ENCODE measurements at places on chromosomes 1 and 21. TPM values are rescaled to one million over a fixed set of nuclear protein-coding genes. Genes with fewer than 3 reads are reported as not detected.

NECAP2 gene
- 49.0 TPM for total RNA-seq

DNAJC28 gene
- total RNA-seq, result 1.2 TPM

CLEC20A gene
- not detected for total RNA-seq

SLFNL1 gene
- 1.6 TPM for total RNA-seq

MFAP2 gene
- 9.3 TPM for total RNA-seq

SEC16B gene
- 0.56 TPM for total RNA-seq

DCST2 gene
- total RNA-seq, result 0.36 TPM

B4GALT2 gene
- total RNA-seq, result 20.3 TPM

FCRL2 gene
- total RNA-seq, result 0.56 TPM

ATP1A1 gene
- 296 TPM for total RNA-seq

IL22RA1 gene
- total RNA-seq, result 0.31 TPM

FABP3 gene
- 4.9 TPM for total RNA-seq

TBX19 gene
- total RNA-seq, result 1.3 TPM

AKNAD1 gene
- 0.84 TPM for total RNA-seq

PEX11B gene
- total RNA-seq, result 17.2 TPM

- DNase-seq, result no peak
Measured at GRCh38 chr1:202225131-202225530, 31.5 kb downstream of the LGR6 start.

- no peak for DNase-seq
Measured at GRCh38 chr1:248585266-248585665, 10.7 kb upstream of the OR2T34 start.

DNA sequence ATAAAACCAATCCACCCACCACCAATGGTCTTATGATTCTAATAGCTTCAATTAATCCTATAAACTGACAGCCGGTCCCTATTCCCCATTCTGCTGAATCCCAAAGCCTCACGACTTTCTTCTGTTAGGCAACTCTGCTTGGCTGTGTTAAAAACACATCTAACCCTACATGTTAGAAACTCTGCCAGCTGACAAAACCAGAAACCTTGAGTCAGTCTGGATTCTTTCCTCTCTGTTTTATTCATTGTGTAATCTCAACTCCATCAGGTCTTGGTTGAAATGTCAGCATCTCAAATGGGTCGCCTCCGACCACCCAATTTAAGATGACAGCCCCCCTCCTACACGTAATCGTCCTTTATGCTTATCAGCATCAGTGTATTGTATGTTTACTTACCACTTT, 312.1 kb downstream of the DISC1 start:
- DNase-seq, result no peak

- DNase-seq, result no peak
Measured at GRCh38 chr1:175481126-175482070, 262.0 kb downstream of the TNR start.

- no peak for DNase-seq
Measured at GRCh38 chr1:19239876-19240275, 11.4 kb downstream of the EMC1 start.

DNA sequence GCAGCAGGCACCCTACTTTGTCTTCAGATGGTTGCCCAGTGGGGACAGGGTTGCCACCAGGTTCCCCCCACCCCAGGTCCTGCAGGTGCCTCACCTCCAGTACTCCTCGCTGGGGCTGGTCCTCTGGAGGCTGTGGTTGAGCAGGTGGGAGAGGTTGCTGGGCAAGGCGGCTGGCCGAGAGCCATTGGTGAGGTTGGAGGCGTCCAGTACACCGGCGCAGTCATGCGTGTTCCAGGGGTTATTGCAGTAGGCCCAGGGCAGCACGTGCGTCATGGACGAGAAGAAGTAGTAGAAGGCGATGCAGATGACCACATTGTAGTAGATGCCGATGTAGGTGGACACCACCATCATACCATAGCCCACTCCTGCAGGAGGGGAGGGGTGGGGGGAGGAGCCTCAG, 16.9 kb downstream of the CCDC24 start:
- no peak for DNase-seq

DNA sequence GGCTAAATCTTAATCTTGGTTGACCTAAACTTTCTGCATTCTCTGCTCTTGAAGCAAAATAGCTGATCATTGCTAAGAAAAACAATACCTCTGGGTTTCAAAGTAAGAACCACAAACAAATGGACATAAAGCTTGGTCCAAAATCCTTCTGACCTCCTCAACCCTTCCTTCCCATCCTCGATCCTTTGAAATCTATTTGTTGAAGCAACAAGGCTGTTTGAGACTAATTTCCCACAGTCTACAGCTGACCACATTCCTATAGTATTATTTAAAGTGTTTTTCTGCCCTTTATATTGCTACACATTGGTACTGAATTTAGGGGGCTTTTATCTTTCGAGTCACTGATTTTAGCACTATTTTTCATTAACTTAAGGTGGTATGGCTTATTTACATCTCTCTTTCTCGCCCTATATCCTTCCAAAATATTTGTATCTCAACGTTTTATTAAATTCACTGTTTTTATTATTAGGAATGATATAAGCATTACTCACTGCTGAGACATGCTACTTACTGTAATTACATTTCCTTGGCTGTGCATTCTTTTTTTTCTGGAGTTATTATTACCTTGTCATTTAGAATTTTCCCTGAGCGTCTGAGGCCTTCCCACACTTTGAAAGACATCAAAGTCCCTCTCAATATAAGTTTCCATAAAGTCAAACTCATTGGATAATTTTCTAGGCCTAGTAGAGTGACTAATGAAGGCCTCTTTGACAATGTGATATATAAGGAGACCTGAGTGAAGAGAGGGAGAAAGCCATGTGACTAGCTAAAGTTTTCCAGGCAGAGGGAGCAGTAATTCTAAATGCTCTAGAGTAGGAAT, 73.9 kb downstream of the RAB3GAP2 start:
- no peak for DNase-seq

DNA sequence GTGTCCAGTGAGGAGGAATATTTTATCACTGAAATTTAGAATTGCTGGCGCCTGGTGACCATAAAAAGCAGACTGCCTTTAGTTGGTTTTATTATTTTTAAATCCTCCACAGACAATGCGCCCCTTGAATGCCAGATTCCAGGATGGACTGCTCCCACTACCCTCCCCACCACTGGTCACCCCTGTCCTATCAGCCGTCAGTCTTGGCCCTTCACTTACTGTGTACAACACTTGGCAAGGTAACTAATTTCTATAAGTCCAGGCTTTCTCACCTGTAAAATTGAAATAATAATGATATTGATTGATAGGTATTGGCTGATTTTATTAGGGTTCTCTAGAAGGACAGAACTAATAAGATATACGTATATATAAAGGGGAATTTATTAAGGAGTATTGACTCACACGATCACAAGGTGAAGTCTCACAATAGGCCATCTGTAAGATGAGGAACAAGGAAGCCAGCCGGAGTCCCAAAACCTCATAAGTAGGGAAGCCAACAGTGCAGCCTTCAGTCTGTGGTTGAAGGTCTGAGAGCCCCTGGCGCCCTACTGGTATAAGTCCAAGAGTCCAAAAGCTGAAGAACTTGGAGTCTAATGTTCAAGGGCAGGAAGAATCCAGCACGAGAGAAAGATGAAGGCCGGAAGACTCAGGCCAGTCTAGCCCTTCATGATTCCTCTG, 17.8 kb downstream of the RHEX start:
- DNase-seq, result no peak

DNA sequence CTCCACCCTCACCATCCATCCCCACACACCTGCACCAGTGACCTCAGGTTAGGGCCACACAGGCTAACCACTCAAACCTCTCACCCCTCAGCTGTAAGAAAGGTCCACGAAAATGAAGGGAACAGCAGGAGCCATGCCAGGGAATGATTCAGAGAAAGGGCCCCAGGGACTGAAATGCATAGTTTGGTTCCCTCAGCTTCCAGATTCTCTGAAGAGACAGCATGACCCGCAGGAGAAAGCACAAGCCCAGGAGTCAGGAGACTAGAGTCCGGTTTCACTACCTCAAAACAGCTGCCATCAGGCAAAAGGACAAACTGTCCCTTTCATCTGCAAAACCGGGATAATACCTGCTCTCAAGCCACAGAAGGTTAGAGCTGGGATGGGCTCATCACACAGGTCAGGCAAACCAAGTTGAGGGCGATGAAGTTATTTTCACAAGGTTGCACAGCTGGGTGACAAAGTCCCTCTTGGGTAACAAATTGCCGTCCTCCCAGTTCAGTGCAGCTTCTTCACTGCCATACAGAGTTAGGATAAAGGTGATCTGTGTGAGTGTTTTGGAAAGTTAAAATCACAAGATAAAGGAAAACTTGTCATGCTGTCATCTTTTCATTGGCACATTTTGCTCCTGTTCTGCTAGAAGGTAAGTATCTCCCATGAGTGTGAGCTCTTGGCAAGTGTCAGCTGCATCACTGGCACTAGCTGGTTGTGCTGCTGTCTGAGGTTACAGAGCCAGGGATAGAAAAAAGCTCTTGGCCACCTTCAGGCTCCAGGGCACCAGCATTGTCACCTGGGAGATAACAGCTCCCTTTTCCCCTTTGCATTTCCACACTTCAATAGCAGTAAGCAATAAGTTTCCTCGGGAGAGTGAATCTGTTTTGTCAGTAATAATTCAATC, 120.4 kb downstream of the KCNH1 start:
- no peak for DNase-seq

DNA sequence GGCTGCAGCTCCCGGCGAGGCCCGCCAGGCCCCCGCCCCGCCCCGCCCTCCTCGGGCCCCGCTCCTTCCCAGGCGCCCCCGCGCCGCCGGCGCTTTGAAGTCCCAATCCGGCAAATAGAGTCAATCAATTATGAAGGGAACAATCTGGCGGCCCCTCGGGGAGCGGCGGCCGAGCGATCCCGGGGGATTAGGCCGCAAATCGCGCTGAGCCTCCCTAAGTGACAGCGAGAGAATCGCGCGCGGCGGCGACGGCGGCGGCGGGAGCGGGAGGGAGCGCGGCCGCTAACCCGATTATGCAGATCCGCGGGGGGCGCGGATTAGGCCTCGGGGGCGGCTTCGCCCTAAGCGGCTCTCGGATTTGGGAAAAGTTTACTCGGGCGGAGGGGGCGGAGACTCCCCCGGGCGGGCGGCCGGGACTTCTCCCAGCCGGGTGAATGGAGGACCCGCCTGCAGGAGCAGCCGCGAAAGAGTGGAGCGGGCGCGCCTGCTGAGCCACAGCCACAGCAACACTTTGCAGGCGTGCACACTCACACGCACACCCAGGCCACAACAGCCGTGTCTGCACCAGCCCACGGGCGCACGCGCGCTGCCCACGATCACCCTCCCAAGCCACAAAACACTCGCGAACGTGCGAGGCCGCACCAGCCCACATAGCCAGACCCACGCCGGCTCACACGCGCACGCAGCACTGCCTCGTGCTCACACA, 23.0 kb upstream of the DMBX1 start:
- no peak for DNase-seq

GRCh38 chr1:242447689-242448088, 76.8 kb downstream of the PLD5 start:
- DNase-seq, result no peak

- DNase-seq, result no peak
Measured at GRCh38 chr1:62726011-62726442, 37.8 kb upstream of the DOCK7 start.

DNA sequence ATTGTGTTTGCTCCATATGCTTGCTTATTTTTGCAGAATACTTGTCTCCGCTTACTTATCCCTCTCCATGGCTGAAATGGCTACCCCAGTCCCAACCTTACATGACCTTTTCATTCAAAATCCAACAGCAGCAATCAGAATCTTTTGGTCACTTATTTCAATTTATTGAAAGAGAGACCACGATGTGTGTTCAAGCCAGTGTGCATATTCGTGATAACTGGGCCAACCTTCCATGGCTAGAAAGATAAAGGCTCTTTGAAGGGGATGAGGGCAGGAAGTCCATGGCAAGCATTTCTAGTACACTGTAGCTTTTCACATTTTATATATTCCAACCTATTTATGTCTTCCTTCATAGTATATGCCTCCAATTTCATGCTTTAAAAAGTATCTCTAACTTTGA, 23.1 kb downstream of the HSD11B1 start:
- DNase-seq, result no peak

DNA sequence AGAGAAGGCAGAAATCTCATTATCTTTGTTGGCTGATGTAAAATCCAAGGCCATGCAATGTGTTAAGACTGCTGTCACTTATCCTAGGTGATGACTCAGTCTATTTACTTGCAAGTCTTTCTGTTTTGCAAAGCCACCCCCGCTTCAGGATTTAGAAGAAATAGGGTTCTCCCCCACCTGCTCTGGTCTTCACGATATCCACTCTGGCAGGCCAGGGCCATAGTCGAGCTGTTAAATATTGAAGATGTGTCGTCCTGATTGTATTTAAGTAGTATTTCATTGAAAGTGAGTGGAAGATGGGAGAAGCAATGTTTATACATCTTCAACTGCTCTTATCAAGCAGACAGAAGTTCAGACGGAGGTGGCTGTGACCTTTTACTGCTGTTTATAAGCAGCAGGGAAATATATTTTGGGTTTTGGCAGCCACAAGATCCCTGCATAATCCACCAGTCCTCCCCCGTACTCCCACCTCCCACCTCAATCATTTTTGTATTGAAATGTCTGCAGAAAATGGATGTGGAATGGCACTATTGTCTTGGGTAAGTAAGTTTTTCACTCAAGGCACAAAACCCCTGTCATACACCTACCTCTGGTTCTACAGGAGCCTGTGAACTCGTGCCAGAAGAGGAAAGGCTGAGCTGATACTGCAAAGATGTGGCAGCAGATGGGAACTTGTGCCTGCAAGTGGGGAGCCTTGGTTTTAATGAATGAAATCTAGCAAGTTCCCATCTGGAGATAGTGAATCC, 117.4 kb downstream of the MRPS6 start:
- no peak for DNase-seq

GRCh38 chr1:156797212-156797871, 19.3 kb downstream of the SH2D2A start:
- no peak for DNase-seq

GRCh38 chr1:68782890-68783289, 286.0 kb upstream of the DEPDC1 start:
- DNase-seq, result no peak

GRCh38 chr1:20318971-20319370, 28.3 kb downstream of the VWA5B1 start:
- no peak for DNase-seq

DNA sequence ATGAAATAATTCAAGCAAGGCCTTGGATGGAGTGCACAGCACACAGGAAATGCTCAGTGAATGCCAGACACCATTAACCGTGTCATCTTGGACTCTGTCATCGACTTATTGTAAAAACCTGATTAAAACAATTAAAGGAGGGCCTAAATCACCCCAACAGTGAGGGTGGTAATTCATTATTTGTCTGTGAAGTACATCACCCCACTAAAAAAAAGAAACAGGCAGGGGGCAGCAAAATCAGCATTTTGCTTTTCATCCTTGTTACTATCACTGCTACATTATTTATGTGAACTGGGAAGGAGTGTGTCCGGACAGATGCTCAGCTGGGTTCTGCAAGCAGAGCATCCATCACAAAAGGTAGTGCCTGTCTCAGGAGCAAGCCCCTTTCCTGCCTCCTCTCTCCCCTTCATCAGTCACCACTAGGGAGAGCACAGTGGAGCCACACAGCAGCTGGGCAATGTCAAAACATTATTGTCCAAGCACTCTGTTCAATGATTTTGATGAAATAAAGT, 98.5 kb downstream of the RERE start:
- no peak for DNase-seq

All from omental fat pad (tissue), 4 donors.